ENCODE measurements at places on chromosomes 1 and 21.

- DNase-seq = peak; percentile 48
These were observed 112.2 kb downstream of the NR5A2 start for GRCh38 chr1:200139661-200140250.

GRCh38 chr1:61967750-61968149, 225.5 kb downstream of the PATJ start:
- no peak for DNase-seq

GRCh38 chr1:183810756-183811544, 6.0 kb downstream of the RGL1 start:
- DNase-seq = no peak

GRCh38 chr1:153610811-153611301, 2.1 kb downstream of the S100A16 start:
- DNase-seq = no peak

- DNase-seq = no peak
These were observed 259.1 kb downstream of the NFIA start for GRCh38 chr1:61341426-61341825.

- DNase-seq = peak; percentile 39
These were observed at the start of gene PHGDH for GRCh38 chr1:119711804-119712341. PHGDH (plus strand) TSS chr1:119711934; CDS start chr1:119712023, 89 bp downstream.

DNA sequence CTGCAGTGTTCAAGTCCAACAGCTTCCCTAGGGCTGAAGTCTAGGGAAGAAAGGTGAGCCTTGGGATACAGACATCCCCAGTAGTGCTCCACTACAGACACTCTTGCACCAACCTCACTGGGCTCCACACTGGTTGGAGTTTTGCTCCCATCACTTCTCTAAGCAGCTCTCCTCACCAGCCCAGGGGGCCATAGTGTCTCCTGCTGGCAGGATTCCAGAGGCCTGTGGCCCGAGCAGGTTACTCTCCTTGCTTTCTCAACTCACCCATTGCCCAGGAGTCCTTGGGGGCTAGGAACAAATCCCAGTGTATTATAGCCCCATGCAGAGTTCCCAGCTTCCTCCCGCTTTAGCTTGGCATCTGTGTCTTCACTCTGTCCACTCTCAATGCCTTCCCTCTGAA, 52.8 kb downstream of the IFI44 start:
- no peak for DNase-seq

GRCh38 chr21:31931644-31932469, 59.0 kb downstream of the HUNK start:
- no peak for DNase-seq

DNA sequence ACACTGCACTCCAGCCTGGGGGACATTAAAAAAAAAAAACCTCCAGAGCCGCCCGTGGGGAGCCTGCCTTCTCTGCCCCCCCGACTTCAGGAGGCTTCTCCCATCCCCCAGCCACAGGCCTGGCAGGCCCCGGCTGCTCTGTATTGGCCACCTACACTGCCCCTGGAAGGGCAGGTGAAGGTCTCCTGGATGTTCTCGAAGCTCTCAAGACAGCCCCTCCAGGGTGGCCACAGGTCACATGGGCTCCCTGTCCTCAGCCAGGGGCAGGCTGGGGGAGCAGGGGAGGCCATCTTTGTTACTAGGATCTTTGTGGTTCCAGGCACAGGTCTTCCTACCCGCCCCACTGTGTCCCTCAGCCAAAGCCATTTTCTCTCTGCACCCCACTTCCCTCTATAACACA, 32.8 kb downstream of the PADI6 start:
- DNase-seq = no peak

DNA sequence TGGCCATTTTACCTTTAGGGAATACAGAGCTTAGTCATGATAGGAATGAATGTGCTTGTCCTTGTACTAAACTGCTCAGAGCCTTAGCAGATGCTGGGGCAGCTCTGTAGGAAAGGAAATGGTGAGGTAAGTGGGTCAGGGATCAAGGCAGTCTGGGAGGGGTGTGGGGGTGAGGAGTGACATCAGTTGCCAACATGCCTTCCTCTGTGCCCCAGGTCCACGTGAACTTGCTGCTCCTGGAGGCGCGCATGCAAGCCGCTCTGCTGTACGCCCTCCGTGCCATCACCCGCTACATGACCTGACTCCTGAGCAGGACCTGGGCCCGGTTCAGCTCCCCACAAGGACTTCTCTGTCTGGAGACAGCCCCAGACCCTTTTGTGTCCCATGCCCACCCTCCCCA, 21.2 kb downstream of the SESN2 start:
- no peak for DNase-seq

DNA sequence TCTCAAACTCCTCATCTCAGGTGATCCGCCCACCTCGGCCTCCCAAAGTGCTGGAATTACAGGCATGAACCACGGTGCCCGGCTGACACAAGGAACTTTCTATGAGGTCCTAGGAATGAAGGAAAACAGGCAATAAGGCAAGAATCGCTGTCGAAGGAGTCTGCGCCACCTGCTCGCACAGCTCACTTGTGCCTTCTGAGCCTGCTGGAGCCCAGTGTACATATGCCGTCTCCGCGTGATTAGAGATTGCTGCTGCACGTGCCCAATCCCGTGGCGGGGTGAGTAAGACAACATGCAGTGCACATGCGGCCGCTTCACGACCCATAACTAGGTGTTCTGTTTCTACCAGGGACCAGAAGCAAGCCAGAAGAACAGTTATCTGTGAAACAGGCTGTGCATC, 24.3 kb downstream of the H3-3A start:
- no peak for DNase-seq

DNA sequence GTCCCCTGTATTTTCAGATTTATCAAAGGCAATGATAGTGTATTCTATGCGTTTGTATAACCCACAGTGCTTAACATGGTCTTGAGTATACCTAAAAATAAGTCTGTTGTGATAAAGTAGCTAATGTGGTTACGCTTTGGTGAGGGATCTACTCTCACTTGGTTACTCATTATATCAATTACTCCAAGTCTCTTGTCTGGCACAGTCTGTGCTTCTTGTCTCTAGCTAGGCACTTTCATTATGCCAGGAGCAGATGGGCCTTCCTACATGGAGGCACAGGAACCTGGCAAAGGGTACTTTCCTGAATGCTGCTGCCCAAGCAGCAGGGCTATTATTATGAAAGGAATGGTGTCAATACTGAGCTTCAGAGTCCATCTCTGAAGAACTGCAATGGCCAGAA, 4.2 kb upstream of the PTPN22 start:
- DNase-seq = no peak

DNA sequence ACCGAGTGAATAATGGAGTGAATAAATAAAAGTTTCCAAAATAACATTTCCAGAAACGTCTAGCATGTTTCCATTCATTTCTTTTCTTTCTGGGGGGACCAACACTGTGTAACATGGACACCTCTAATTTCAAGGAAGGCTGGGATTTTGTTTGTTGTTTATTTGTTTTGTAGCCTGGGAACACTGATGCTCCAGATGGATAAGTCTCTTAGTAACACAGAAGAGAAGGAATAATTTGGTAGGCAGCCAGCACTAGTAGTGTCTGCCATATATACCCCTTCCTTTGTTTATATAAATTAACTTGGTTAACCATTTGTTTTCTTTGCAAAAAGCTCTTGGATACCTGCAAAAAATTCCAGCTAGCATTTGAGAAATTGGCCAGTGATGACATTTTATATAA, 411.4 kb upstream of the DEPDC1 start:
- DNase-seq = no peak

GRCh38 chr21:44857127-44857892, 16.2 kb downstream of the PTTG1IP start:
- DNase-seq = no peak

DNA sequence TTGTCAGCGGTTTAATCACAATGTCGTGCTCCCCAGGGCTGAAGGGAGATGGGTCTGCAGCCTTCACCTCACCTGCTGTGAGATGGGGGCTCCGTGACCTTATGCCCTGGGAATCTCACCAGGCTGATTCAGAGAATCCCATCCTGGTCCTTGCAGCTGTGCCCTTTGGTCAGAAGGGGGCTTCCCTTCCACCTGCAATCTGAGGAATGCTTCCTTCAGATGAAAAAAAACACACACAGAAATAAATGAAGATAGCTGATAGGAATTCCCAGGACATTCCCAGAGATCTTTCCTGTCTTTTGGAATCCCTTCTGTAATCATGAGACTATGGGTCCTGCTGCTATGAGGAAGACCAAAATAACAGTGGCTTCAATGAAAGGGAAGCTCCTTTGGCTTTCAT, 127.0 kb upstream of the VAMP3 start:
- no peak for DNase-seq

GRCh38 chr1:92826792-92827191, 5.0 kb upstream of the RPL5 start:
- DNase-seq = no peak

- no peak for DNase-seq
These were observed 24.9 kb downstream of the VANGL1 start for GRCh38 chr1:115666702-115667101.

DNA sequence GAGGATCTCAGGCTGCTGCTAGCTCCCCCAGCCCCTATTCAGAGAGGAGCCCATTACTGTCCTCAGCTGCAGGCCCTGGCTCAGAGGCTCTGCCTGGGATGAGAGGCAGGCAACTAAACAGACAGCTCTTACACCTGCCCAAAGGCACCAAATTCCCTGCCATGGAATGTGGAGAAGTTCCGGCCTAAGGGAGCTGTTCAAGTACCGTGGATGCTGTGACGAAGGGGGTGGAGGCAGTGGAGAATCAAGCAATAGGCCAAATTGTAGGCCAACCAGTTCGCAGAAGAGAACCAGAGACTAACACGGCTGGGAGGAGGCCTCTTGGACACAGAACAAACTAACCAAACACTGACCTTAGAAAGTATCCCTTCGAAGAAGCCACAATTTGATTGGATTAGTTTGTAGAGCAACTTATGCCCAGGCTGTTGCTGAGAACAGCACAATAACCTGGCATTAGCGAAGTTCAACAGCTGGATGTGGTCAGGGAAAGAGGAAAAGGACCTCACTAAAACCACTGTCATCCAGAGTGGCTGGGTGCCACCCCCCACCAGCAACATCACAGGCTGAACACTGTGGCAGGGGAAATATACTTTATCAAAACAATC, 3.6 kb downstream of the C1orf174 start:
- no peak for DNase-seq

GRCh38 chr1:202987922-202988583, 19.1 kb upstream of the TMEM183A start:
- DNase-seq = peak; percentile 23

DNA sequence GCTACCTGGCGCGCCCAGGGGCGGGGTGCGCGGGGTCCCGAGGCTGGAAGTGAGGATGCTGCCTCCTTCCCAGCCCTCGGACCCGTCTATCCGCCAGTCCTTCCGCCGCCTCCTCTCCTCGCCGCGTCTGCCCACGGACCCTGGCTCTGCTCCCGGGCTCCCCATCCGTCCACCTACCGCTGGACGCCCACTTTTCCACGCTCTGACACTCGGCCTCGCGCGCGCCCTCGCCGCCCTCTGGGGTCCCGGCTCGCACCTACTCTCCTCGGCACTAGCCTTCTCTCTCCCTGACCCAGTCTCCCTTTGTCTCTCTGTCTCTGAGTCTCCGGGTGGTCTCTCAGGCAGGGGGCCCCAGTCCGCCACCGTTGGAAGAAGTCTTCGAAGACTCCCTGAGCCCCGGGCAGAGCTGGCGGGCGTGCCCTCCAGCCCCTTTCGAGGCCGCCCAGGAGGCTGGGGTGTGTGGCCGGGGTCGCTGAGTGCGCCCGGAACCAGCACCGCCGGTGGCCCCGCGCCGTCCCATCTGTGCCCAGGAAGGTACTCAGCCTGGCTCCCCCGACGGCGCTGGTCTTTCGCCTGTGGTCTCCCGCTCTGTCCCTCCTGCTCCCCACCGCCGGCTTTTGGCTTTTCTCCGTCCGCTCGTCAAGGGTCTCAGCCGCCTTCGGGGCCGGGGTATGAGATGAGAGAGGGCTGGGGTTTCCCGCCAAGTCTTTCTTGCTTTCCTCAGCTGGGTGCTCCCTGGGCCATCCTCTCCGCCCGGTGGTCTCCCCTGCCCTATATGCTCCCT, 610 bp downstream of the DRAXIN start:
- DNase-seq = no peak

DNA sequence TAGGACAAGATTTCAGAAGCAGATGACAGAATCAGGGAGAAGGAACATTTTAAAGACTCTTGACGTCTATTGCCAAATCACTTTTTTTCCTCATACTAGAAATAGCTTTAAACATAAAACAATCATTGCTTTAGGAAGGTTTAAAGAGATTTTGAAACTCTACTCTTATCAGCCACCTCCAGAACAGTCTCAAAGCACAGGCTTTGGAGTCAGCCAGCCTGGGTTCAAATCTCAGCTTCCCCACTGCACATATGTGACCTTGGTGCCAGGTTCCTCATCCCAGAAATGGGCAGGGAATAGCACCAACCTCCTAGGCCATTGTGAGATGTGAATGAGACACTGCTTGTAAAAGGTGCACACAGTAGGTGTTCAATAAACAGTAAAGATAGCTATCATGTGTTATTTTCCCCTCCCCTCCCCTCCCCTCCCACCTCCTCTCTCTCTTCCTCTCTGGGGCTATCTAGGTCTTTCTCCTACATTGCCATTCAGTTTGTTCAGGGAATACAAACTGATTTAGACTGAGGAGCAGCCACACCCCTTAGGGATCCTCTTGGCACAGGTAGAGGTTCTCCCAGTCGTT, 20.6 kb downstream of the SPOCD1 start:
- no peak for DNase-seq

GRCh38 chr1:12513181-12513580, 104.8 kb downstream of the DHRS3 start:
- no peak for DNase-seq

DNA sequence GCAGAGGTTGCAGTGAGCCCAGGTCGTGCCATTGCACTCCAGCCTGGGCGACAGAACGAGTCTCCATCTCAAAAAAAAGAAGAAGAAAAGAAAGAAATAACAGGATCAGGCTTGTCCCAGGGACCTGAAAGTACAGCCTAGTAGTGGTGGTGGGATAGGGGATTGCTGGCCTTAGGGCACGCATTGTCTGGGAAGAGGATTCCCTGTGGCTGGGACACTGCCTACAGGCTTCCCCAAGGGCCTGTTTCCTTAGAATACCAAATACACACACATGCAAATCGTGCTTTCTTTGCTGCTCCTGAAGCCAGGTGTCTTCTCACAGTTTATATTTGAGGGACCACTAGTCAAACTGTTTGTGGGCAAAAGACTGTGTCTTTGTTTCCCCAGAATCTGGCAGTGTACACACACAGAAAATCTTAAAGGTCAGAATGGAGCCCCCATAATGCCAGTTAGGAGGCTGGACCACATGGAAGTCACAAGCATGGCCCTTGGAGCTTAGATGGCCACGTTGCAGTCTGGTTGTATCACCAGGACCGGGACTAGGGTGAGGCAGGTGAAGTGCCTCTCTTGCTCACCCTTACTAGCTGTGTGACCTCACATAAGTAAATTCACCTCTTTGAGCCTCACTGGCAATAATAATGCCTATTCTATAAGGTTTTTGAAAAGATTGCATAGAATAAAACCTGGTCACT, 12.7 kb upstream of the ASAP3 start:
- no peak for DNase-seq

GRCh38 chr21:34882719-34883131, 166.4 kb downstream of the RUNX1 start:
- peak; percentile 71 for DNase-seq

GRCh38 chr21:35016071-35016470, 33.0 kb downstream of the RUNX1 start:
- no peak for DNase-seq

- DNase-seq = no peak
These were observed 2.5 kb downstream of the GPR3 start for GRCh38 chr1:27394925-27395324.

- DNase-seq = peak; percentile 9
These were observed 19.0 kb downstream of the MRPS6 start for GRCh38 chr21:34092262-34092921.

All from CD14-positive monocyte (primary cell).